CD8-positive, alpha-beta memory T cell (primary cell): ENCODE measurements at places on chromosomes 7 and 10. TPM values are rescaled to one million over a fixed set of nuclear protein-coding genes. Genes with fewer than 3 reads are reported as not detected.

DNA sequence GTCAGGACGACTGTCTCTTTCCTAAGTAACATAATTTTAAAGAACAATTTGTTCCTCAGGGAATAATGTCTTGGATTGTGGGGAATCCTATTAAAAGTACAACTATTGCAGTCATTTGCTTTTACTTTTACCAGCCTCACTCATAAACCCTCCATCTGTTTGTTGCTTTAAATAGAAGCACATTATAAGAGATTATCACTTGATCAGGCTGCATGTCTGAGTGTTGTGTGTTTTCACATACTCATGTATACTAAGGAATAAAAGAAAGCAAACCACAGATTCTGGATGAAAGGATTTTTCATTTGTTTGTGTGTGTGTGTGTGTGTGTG, 1077.8 kb downstream of the KCNMA1 start:
- H3K27me3 ChIP-seq = no peaks in the 10 kb centered on the region
- H3K4me1 ChIP-seq = no peaks in the 10 kb centered on the region

The CEP55 gene
- 41.2 TPM for total RNA-seq

DNA sequence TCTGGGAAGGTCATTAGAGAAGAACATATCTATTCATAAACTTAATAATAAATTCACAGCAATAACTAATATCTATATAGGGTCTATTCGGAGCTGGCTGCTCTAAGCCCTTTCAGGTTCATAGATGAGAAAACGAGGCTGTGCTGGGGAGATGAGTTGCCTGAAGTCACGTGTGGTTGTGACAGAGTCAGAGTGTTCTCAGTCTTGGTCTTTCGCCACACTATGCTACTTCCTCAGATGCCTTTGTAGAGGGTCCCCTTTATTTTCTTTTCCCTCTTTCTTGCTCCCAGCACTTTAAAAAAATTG, 43.7 kb upstream of the FAM180A start:
- H3K4me1 ChIP-seq = no peaks in the 10 kb centered on the region
- DNase-seq = no peak
- H3K27ac ChIP-seq = no peak overlapping the region
- no peaks in the 10 kb centered on the region for H3K27me3 ChIP-seq
- H3K4me3 ChIP-seq = no peak overlapping the region
- no peaks in the 10 kb centered on the region for H3K36me3 ChIP-seq

GRCh38 chr7:17680943-17681351, 259.3 kb downstream of the SNX13 start:
- H3K27ac ChIP-seq = no peak overlapping the region
- no peak overlapping the region for H3K4me3 ChIP-seq
- no peaks in the 10 kb centered on the region for H3K27me3 ChIP-seq
- no peak for DNase-seq
- H3K4me1 ChIP-seq = no peaks in the 10 kb centered on the region

GRCh38 chr10:15113766-15114165, 16.6 kb downstream of the RPP38 start:
- DNase-seq = no peak
- H3K4me3 ChIP-seq = no peak overlapping the region
- H3K4me1 ChIP-seq = no peaks in the 10 kb centered on the region
- H3K27me3 ChIP-seq = no peaks in the 10 kb centered on the region
- no peak overlapping the region for H3K27ac ChIP-seq
- H3K36me3 ChIP-seq = no peaks in the 10 kb centered on the region

The PIK3AP1 gene
- total RNA-seq = 5.7 TPM

- H3K4me1 ChIP-seq = peaks cover 67% of the 10 kb centered on the region
- H3K4me3 ChIP-seq = no peak overlapping the region
- peaks cover 90% of the 10 kb centered on the region for H3K27me3 ChIP-seq
Measured at GRCh38 chr7:101168412-101169049, 3.2 kb upstream of the VGF start.

The CACNA2D1 gene
- total RNA-seq = not detected

- no peaks in the 10 kb centered on the region for H3K36me3 ChIP-seq
- no peak for DNase-seq
- peaks cover 32% of the 10 kb centered on the region for H3K4me1 ChIP-seq
Measured at GRCh38 chr10:71777213-71777985, 4.1 kb upstream of the VSIR start.

The NRCAM gene
- 0.27 TPM for total RNA-seq

DNA sequence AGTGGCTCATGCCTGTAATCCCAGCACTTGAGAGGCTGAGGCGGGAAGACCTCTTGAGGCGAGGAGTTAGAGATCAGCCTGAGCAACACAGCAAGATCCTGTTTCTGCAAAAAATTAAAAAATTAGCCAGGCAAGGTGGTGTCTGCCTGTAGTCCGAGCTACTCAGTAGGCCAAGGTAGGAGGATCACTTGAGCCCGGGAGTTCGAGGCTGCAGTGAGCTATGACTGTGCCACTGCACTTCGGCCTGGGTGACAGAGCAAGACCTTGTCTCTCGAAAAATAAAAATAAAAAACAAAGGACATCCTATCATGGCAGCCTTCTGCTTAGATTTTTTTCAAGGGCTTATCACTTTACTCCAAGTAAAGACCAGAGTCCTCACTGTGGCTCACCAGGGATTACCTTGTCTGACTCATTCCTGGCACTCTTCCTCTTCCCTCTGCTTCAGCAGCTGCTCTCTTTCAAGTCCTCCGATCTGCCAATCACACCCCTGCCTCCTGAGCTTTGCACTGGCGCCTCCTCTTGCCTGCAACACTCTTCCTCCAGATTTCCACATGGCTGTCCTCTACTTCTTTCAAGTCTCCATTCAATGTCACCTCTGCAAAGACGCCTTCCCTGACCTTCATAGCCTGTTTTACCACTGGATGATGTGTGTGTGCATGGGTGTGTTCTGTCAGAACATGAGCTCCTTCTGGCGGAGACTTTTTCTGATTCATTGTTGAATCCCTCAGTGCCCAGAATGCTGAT, 7.7 kb downstream of the PRTFDC1 start:
- H3K4me3 ChIP-seq = no peak overlapping the region
- DNase-seq = no peak
- no peaks in the 10 kb centered on the region for H3K4me1 ChIP-seq
- no peak overlapping the region for H3K27ac ChIP-seq

- H3K27me3 ChIP-seq = no peaks in the 10 kb centered on the region
- no peak overlapping the region for H3K27ac ChIP-seq
- no peak overlapping the region for H3K4me3 ChIP-seq
Measured at GRCh38 chr10:72058989-72059842, 29.1 kb downstream of the SPOCK2 start.
